ENCODE measurements at places on chromosomes 3 and 15. TPM values are rescaled to one million over a fixed set of nuclear protein-coding genes. Genes with fewer than 3 reads are reported as not detected.

- DNase-seq = no peak
These were observed 107.3 kb upstream of the TRPM1 start for GRCh38 chr15:31208817-31209216.

DNA sequence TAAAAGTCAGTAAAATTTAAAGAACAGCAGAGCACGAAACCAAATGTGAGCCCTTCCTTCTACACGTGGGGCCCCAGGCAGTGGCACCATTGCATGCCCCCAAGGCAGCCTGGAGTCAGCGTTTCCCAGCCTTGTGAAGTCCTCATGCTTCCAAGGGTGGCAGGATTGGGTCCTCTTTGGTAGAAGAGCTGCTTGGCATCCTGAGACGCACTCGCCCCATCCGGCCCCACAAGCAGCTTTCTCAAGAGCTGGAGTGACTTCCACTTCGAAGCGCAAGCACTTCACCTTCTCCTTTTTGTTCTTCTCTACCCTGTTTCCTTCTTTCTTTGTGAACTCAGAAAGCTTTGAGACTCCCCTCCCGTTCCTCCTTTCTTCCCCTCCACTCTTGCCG, 34.7 kb downstream of the ZNF710 start:
- no peak for DNase-seq

CHRM5 gene
- total RNA-seq = not detected

GOLGA8G gene
- total RNA-seq = not detected

LHFPL4 gene
- total RNA-seq = not detected

ZBBX gene
- not detected for total RNA-seq

CIDEC gene
- not detected for total RNA-seq
